ENCODE measurements at places on chromosomes 3 and 15.

DNA sequence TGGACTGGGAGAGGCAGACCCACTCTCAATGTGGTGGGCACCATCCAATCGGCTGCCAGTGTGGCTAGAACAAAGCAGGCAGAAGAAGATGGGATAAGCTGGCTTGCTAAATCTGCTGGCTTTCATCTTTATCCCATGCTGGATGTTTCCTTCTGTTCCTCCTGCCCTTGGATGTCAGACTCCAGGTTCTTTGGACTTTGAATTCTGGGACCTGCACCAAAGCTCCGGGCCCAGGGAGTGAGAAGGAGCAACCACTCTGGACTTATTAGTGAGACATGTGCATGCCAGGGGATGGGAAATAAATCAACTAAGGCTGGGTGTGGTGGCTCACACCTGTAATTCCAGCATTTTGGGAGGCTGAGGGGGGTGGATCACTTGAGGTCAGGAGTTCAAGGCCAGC, 20.0 kb upstream of the OSBPL11 start:
- no peak for DNase-seq

DNA sequence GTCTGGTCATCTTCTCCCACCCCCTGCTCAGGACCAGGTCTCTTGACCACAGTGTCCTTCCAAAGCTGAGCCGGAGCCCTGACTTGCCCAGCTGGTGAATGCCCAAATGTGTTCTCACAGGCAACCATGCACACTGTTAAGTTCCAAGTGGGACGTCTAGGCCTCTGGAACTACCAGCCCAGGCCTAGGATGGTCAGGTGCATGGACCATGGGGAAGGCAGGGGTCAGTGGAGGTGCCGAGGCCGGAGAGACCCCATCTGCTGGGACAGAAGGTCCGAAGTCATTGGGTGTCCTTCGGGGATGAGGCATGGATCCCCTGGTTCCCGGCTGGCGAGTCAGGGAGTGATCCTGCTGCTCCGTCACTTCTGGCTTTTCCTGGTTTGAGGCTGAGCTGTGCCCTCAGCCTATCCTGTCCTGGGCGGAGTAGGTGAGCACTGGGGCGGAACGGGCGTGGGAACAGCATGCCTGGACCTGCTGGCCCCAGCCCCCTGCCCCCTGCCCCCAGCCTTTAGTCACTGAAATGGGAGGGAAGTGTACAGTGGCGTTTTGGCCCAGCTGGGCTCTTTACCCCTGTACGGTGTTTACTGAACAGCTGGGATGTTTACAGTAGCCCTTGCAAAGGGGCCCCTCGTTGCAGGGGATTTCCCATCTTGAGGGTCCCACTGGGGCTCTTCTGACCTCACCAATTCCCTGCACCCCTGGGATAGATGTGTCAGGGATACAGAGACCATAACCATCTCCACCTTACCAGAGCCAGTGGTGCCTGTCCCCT, 12.1 kb downstream of the SEMA3F start:
- DNase-seq = no peak

- no peak for DNase-seq
Observed at GRCh38 chr15:85099195-85099803, 117.6 kb downstream of the PDE8A start.

DNA sequence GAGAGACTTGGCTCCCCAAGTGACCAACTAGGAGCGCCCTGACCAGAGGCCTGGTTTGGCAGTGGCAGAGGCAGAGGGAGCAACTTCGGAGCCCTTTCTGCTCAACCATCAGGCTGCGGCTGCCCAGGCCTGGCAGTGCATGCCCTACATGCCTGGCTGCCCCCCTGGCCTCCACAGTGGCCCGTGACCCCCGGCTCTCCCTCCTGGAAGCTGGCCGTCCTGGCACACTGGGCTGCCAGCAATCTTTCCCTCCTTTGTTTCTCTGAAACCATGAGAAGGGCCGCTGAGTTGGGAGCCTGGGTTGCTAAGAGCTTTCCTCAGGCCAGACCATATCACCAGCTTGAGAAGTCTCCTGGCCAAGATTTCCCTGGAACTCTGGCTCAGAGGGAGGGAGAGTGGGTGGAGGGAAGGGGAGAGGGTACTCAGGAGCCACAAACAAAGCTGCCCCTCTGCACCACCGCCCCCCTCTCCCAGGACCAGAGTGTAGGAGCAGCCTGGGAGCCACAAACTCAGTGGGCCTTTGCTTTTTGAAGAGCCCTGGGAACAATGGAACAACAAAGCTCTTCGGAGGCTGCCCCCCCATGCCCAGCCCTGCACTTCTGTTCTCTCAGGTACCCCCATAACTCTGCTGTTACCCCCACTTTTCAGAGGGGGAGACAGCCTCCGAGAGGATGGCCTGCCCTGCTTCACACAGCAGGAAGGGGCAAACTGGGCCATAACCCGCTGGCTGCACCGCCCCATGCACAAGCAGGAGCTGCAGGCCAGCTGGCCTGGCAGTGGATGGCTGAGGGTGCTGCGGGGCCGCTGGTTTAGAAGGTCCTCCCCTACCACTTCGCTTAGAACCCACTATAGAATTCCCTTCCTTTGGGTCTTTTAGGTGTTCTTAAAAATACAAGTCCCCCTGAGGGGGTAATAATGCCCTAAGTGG, 11.3 kb downstream of the CORO2B start:
- no peak for DNase-seq

DNA sequence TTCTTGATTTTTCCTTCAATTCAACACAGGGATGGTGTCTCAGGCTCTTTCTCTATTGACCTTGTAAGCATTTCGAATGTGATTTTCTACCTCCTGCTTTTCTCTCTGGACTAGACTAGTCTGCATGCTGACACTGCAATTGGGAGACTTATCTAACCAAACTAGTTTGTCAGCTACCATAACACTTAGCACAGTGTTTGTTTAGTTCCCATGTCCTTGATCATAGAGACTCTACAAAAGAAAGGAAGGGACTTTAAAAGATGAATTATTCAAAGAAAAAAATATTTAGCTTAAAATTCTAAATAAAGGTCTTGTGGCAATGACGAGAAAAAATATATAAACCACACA, 407.0 kb downstream of the ERC2 start:
- no peak for DNase-seq

DNA sequence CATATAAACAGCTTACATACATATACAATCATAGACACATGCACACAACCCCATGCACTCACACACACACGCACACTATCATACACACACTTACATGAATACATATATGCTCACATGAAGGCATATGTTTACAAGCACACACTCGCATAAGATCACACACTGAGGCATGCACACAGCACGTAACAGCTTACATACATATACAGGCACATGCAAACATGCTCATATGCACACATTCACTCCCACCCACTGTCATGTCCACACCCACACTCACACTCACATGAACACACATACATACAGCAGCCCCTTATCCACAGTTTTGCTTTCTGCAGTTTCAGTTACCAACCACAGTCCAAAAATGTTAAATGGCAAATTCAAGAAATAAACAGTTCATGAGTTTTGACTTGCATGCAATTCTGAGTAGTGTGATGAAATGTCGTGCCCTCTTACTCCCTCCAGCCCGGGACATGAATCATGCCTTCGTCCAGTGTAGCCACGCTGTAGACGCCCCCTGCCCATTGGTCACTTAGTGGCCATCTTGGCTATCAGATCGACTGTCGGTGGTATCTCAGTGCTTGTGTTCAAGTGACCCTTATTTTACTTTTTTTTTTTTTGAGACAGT, 27.8 kb downstream of the MEGF11 start:
- no peak for DNase-seq

- DNase-seq = no peak
Observed at GRCh38 chr3:76643623-76644304, 396.1 kb upstream of the ROBO2 start.

GRCh38 chr3:133627789-133628188, 34.0 kb downstream of the TOPBP1 start:
- no peak for DNase-seq

Data from fibroblast of skin of left biceps (primary cell).